A549 treated with CpdA at 1 μM for 4 hours (cell line): ENCODE measurements at places on chromosomes 16 and 17. TPM values are rescaled to one million over a fixed set of nuclear protein-coding genes. Genes with fewer than 3 reads are reported as not detected.

SULT1A4 gene
- total RNA-seq = 32.7 to 44.2 TPM (median 38.5 TPM) in 5 replicates

SAMD14 gene
- 0.22 to 0.85 TPM (median 0.35 TPM) in 5 replicates for total RNA-seq

CEMP1 gene
- 0.08 TPM in 1 of 5 replicates, not detected in the others for total RNA-seq

BCAS3 gene
- total RNA-seq = 7.7 to 8.3 TPM (median 7.7 TPM) in 5 replicates

SMYD4 gene
- 8.2 to 10.4 TPM (median 8.9 TPM) in 5 replicates for total RNA-seq

IL32 gene
- total RNA-seq = 22.4 to 36.7 TPM (median 28.1 TPM) in 5 replicates

OR2C1 gene
- total RNA-seq = not detected in 5 replicates

TRPV2 gene
- 0.42 to 0.69 TPM (median 0.59 TPM) in 5 replicates for total RNA-seq

ASGR1 gene
- total RNA-seq = 0.82 to 1.2 TPM (median 1.0 TPM) in 5 replicates

CASKIN1 gene
- 0.44 to 3.9 TPM (median 0.57 TPM) in 5 replicates for total RNA-seq

DOC2A gene
- total RNA-seq = 1.8 to 2.8 TPM (median 2.5 TPM) in 5 replicates

MAP2K4 gene
- total RNA-seq = 27.7 to 38.4 TPM (median 31.7 TPM) in 5 replicates

ATP1B2 gene
- total RNA-seq = 0.16 to 0.33 TPM (median 0.26 TPM) in 4 of 5 replicates, not detected in the other

WFIKKN2 gene
- total RNA-seq = 0.03 TPM in 1 of 5 replicates, not detected in the others

KCTD19 gene
- 0.06 to 0.46 TPM (median 0.22 TPM) in 5 replicates for total RNA-seq

CHST5 gene
- total RNA-seq = 0.03 TPM in 1 of 5 replicates, not detected in the others

ZFPM1 gene
- 5.8 to 8.8 TPM (median 8.7 TPM) in 5 replicates for total RNA-seq

JPH3 gene
- 1.5 to 2.5 TPM (median 2.0 TPM) in 5 replicates for total RNA-seq

ANKS3 gene
- total RNA-seq = 21.0 to 28.3 TPM (median 26.5 TPM) in 5 replicates

OR4D1 gene
- total RNA-seq = 0.01 to 0.03 TPM in 2 of 5 replicates, not detected in the others

HES7 gene
- 0.70 to 2.5 TPM (median 1.1 TPM) in 5 replicates for total RNA-seq

GAST gene
- total RNA-seq = 0.14 TPM in 1 of 5 replicates, not detected in the others

RPGRIP1L gene
- 9.9 to 11.6 TPM (median 11.1 TPM) in 5 replicates for total RNA-seq

ANKRD40CL gene
- not detected in 5 replicates for total RNA-seq

FOXN1 gene
- total RNA-seq = 0.02 to 0.20 TPM (median 0.04 TPM) in 3 of 5 replicates, not detected in the others

TP53TG3D gene
- total RNA-seq = 0.54 to 1.9 TPM (median 1.2 TPM) in 5 replicates

PRAC1 gene
- total RNA-seq = not detected in 5 replicates

SLC5A11 gene
- total RNA-seq = 0.45 to 0.72 TPM (median 0.64 TPM) in 5 replicates

MILR1 gene
- 1.6 to 3.0 TPM (median 2.1 TPM) in 5 replicates for total RNA-seq

CRISPLD2 gene
- total RNA-seq = 2.6 to 4.0 TPM (median 3.8 TPM) in 5 replicates

CCDC40 gene
- 4.5 to 7.5 TPM (median 6.2 TPM) in 5 replicates for total RNA-seq

CCL14 gene
- total RNA-seq = not detected in 5 replicates

TBX2 gene
- 4.8 to 8.1 TPM (median 7.8 TPM) in 5 replicates for total RNA-seq
